ENCODE measurements at places on chromosomes 7 and 10. TPM values are rescaled to one million over a fixed set of nuclear protein-coding genes. Genes with fewer than 3 reads are reported as not detected.

Gene SUFU
- 14.2 TPM for total RNA-seq

Gene LRGUK
- total RNA-seq = 0.21 TPM

- no peak overlapping the region for H3K4me3 ChIP-seq
- H3K4me1 ChIP-seq = peaks cover 8% of the 10 kb centered on the region
Measured at GRCh38 chr7:1509226-1509625, 5.0 kb upstream of the INTS1 start.

GRCh38 chr10:133350283-133350949 lies 3.2 kb downstream of the PRAP1 start:
- H3K4me3 ChIP-seq = no peak overlapping the region
- no peaks in the 10 kb centered on the region for H3K27me3 ChIP-seq
- no peaks in the 10 kb centered on the region for H3K4me1 ChIP-seq
- DNase-seq = no peak
- no peaks in the 10 kb centered on the region for H3K36me3 ChIP-seq

GRCh38 chr10:99565166-99565565 lies 32.4 kb downstream of the NKX2-3 start:
- H3K4me1 ChIP-seq = no peaks in the 10 kb centered on the region
- H3K36me3 ChIP-seq = no peaks in the 10 kb centered on the region
- H3K4me3 ChIP-seq = no peak overlapping the region
- H3K27ac ChIP-seq = no peak overlapping the region

GRCh38 chr10:97032624-97033023 lies 153.1 kb downstream of the SLIT1 start:
- H3K4me3 ChIP-seq = no peak overlapping the region
- no peaks in the 10 kb centered on the region for H3K27me3 ChIP-seq
- no peak for DNase-seq
- H3K36me3 ChIP-seq = no peaks in the 10 kb centered on the region
